ENCODE measurements at places on chromosomes 7 and 10.

- no peak for DNase-seq
Measured at GRCh38 chr10:107966826-107967225, 802.3 kb upstream of the SORCS1 start.

- DNase-seq: no peak
Measured at GRCh38 chr10:104904753-104905323, 263.7 kb downstream of the SORCS3 start.

DNA sequence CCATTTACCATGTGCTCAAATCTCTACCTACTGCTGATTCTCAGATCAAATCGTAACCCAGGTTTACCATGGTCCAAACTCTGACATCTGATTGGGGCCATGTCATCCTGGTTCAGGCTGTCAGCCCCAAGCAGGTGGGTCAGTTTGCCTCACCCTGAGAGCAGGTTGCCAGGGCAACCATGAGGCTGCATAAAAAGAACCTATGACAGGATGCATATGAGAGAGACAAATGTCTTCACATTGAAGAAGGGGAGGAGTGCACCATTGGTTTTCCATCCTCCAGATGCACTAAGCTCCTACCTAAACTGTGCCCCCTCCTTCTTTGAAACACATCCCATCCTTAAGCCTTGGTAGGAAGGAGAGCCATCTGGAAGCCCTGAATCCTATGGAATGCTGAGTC, 10.2 kb downstream of the PRSS1 start:
- DNase-seq: no peak

DNA sequence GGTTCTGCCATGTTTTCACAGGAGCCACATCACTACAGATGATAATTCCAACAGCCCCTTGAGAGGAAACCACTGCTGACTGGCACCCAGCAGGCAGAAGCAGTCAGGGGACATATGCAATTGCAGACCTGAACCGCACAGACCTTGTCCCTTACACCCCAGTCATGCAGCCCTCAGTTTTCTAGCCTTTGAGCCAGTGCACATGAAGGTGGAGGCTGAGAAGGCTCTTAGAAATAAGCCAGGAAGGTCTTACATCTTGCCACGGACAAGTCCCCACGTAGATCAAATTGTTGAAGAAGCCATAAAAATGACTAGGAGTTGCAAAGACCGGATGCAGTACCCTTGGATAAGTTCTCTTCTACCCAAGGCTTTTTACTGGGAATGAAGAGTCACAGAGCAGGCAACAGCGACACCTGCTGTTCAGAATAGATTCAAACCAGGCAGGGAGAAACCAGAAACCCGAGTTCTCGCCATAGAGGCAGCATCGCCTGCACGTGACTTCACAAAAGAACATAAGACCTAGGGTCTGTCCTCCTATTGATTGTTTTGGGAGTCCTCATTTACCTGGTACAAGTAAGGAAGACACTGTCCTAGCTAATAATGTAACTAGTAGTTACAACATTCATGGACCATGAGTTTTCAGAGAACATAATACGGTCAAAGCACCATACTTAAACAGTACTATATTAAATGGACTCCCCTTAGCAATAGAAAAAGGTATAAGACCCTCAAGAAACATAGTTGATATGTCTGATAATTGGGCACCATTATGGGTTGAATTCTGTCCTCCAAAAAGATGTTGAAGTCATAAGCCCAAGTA, 11.1 kb downstream of the STEAP1B start:
- DNase-seq: peak; percentile 56

GRCh38 chr10:107914450-107915214, 750.1 kb upstream of the SORCS1 start:
- DNase-seq: no peak

DNA sequence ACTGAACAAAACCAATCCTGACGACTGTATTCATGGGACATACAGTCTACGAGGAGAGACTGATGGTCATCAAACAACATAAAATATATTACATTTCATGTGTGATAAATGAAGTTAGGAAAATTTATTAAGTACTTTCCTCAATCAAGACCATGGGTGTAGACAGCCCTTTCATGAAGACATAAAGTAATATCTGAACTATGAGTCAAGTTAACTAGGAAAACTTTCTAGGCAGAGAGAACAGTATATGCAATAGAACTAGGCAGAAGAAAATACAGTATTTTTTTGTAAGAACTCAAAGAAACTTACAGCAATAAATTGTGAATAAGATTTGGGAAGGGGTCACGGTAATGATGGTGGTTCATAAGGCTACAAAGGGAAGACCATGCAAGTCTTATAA, 112.8 kb downstream of the JMJD1C start:
- DNase-seq: no peak

GRCh38 chr10:108861181-108861754, 1062.0 kb downstream of the XPNPEP1 start:
- no peak for DNase-seq

GRCh38 chr7:22845221-22845834, 22.7 kb upstream of the TOMM7 start:
- no peak for DNase-seq

DNA sequence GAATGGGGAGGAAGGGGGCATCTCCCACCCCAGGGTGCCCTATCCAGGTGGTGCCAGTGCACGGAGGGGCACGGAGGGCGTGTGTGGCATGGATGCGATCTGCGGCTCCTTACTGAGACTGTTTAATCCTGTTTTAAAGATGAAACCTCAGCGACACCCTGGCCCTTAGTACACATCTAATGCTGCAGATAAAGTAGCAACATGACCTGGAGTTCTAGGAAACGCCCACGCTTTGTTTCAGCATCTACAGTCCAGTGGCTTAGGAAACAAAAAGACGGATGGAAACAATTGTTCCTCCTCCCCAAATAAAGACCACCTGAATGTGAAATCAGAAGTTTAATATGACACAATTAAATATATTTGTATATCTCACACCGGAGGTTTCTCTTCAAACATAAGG, 201.9 kb downstream of the DNAJB6 start:
- no peak for DNase-seq

- DNase-seq: no peak
Measured at GRCh38 chr7:44748948-44749731, 493 bp downstream of the ZMIZ2 start.

DNA sequence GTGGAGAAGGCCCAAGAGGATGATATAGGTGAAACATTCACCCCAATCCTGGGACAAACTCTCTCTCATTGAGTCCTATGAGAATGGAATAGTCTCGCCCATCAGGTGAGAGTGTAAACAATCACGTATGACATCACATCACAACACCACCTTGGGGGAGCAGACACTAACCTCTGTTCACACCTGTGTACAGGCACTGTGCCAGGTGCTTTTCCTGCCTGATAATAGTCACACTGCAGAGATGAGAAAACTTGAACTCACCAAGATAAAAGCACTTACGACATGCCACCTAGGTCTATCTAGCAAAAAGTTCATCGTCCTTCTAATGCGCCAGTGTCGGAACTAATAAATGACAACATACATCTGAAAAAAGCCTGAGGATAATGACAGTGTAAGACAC, 187.8 kb downstream of the FAM107B start:
- no peak for DNase-seq

DNA sequence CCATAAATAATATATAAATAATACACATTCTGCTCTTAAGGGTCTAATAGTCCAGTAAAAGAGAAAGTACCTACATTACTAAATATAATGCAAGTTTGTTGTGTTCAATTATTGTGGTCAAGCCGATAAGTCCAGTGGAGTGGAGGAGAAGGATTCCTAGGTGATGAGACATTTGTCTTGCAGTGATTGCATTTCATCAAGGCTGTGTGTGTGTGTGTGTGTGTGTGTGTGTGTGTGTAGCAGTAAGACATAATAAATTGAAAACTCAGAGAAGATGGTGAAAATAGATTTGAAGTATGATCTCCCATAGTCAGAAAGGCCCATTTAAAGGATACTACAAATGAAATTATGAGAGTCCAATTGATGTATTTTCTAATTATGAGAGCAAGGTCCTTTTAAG, 192.5 kb upstream of the SEMA3C start:
- no peak for DNase-seq

GRCh38 chr10:80538481-80539185, 931 bp downstream of the SH2D4B start:
- DNase-seq: no peak

- DNase-seq: no peak
Measured at GRCh38 chr7:19982841-19983835, 209.7 kb upstream of the TMEM196 start.

GRCh38 chr10:71006506-71006905, 118.1 kb upstream of the PCBD1 start:
- DNase-seq: no peak

- no peak for DNase-seq
Measured at GRCh38 chr10:63761243-63761642, 240.0 kb downstream of the REEP3 start.

GRCh38 chr10:32360241-32360640, 13.3 kb upstream of the EPC1 start:
- no peak for DNase-seq

DNA sequence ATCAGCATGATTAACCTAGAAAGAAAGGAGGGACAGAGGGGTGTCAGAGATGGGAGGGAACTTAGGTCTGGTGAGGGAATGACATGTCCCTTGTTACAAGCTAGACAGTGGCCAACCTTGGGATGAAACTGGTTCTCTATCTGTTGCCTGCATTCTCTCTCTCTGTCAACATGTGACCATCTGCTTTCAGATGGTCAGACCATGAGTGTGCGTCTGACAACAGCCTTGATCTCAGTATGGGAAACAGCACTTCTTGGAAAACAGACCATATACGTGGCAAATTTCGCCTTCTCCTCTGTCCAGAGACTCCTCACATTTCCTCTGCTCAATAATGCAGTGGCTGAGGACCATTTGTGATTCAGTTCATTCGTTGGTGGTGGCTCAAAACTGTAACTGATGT, 845.9 kb downstream of the TYW1 start:
- DNase-seq: no peak

DNA sequence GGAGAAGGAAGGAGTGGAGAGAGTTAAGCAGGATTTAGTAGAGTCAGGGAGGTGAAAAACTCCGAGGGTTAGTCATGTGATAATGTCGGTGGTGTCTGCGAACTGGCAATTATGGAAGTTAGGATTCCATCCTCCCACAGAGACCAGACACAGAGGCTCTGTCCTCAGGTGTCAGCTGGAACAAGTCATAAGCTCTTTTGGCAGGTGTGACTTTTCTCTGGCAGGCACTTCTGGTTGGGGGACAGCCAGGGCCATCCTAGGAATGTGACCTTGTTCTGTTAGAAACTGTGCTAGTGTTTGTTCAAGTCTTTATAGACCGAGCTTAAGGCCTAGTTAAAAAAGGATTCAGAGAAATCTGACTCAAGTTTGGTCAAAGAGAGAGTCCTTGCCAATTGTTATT, 371.0 kb downstream of the DPP6 start:
- DNase-seq: no peak

- no peak for DNase-seq
Measured at GRCh38 chr7:47325337-47325736, 256.6 kb downstream of the TNS3 start.

DNA sequence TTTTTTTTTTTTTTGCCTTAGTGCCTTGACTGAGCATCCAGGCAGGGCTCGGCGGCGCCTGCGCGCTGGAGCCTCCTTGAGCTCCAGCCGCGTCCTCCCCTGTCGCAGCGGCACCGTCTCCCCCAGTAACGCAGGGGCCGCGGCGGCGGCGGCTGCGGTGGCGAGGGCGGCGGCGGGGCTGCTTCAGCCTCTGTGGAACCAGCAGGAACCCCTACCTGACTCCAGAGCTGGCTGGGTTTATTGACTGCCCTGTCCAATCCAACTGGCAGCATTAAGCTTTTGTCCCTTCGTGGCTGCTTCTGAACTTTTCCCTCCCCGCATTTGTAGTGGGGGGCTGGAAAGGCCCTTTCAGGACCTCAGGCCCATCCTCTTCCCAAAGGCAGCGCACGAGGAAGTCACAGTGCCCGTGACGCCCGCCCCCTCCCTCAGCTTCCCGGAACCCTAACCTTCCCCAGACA, at the start of gene GPR85:
Gene GPR85 (minus strand): TSS at position 397 of the 458 bp plus-strand sequence. CDS start 2,106 bp downstream, outside the sequence.
- DNase-seq: no peak

DNA sequence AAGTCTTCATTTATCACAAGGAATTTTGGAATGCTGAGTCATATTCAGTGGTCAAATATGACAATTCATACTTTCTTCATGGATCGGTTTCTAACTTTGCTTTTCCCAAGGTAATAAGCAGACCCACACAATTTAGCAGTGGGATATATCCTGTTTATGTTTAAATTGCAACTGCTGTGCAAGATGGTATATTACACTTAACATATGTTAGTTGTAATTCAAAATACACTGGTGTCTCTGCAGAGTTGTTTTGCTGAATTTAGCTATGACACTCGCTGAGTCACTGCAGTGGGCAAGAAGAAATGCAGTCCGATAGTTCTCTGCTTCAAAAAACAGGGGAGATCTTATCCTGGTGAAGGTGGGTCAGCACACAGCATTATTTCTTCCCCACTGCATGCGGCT, 194.8 kb upstream of the PTN start:
- no peak for DNase-seq

GRCh38 chr10:61000769-61001730, 57.1 kb upstream of the RHOBTB1 start:
- DNase-seq: no peak

DNA sequence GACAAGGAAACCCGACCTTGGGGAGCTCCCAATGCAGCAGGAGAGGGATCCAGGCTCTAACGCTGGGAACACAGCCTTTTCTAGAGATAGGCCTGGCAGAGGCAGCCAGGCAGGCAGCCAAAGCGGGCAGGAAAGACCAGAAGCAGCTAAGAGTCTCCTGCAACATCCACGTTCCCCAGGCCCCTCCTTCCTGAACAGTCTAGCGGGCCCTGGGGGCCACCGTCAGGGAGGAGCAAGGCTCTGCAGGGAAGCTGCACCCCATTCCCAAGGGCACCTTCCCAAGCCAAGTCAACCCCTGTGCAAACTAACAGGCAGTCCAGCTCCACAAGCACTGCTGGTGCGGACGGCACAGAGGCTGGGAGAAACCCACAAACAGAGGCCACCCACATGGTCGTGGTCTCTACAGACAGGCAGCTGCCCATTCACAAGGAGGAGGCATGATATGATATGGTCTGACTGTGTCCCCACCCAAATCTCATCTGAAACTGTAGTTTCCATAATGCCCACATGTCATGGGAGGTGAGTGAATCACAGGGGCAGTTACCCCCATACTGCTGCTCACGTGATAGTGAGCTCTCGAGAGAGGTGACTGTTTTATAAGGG, 115.7 kb downstream of the MAD1L1 start:
- no peak for DNase-seq

- no peak for DNase-seq
Measured at GRCh38 chr7:69246758-69247157, 351.5 kb upstream of the AUTS2 start.

DNA sequence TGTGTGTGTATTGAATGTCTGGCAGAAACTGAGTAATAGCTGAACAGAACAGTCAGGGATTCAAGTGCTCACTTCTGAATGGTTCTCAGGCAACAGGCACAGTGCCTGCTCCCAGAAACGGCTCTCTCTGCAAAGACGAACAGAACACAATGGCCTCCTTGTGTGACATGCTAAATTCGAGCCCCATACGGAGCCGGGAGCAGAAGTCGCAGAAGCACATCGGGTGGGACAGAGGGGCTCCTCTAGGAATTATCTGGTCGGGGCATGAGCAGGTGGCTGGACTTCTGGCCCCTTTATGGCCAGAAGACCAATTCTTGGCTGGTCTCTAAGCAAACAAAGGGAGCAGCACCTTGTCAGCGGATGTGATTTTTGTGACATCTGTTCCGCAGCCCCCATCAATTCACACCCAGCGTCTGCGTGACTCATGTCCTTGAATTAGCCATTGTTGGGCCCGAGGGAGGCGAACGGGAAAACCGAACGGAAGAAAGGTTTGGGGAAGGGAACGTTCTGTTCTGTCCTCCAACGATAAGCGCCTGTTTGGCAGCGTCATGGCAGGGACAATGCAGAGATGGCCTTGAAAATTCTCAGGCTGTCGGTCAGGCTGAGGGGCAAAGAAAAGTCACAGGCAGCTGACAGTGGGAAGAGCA, 47.3 kb upstream of the NPTX2 start:
- no peak for DNase-seq
